ENCODE measurements at places on chromosomes 5 and 9. TPM values are rescaled to one million over a fixed set of nuclear protein-coding genes. Genes with fewer than 3 reads are reported as not detected.

Gene PCDHA10
- 4.6 TPM for total RNA-seq

- H3K27me3 ChIP-seq, result no peaks in the 10 kb centered on the region
- no peaks in the 10 kb centered on the region for H3K4me1 ChIP-seq
- no peaks in the 10 kb centered on the region for H3K36me3 ChIP-seq
- H3K27ac ChIP-seq, result no peak overlapping the region
- no peak overlapping the region for H3K4me3 ChIP-seq
Measured at GRCh38 chr5:58746321-58746720, 163.4 kb downstream of the RAB3C start.

- no peak overlapping the region for H3K27ac ChIP-seq
- H3K4me3 ChIP-seq, result no peak overlapping the region
- H3K27me3 ChIP-seq, result peaks cover 9% of the 10 kb centered on the region
- peaks cover 31% of the 10 kb centered on the region for H3K4me1 ChIP-seq
- no peaks in the 10 kb centered on the region for H3K36me3 ChIP-seq
Measured at GRCh38 chr9:114112778-114113584, 13.9 kb upstream of the KIF12 start.

DNA sequence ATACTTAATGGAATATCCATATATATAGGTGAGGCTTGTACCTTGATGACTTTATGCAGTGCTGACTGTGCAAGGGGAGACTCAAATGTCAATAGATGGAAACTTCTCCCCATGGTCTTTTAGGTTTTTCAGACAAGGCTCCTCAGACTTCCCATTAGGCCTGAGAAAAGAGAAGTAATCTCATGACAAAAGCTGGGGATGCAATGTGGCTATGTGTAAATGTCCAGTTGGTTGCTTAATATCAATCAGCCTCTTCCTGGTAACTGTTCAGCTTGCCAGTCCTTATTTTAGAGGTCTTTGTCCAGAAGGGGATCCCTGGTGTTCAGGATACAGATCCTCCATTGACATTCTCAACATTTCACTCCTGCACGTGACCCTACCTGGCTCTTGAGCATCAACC lies 621.1 kb upstream of the CDH18 start:
- no peak overlapping the region for H3K4me3 ChIP-seq
- DNase-seq, result no peak
- H3K27ac ChIP-seq, result no peak overlapping the region
- no peaks in the 10 kb centered on the region for H3K36me3 ChIP-seq
- no peaks in the 10 kb centered on the region for H3K27me3 ChIP-seq

DNA sequence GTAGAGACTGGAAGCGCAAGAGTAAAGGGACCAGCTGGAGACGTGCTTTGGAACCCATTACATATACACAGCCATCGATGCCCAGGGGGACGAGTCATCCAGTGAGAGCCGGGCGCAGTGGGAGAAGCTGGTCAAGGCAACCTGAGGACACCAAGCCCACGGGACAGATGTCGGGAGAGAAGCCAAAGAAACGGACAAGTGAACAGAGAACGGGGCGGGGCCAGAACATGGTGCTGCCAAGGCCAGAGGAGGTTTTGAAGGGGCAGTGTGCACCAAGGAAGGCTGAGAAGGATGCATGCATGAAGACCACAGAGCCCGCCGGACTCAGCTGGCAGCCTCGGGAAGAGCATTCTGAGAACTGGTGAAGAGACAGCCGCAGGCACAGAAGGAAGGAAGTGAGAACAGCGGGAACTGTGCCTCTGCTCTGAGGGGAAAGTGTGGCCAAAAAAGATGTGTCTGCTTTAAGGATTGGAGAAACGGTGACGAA lies 20.3 kb downstream of the CAMSAP1 start:
- no peak overlapping the region for H3K4me3 ChIP-seq
- DNase-seq, result no peak
- no peak overlapping the region for H3K27ac ChIP-seq
- H3K27me3 ChIP-seq, result no peaks in the 10 kb centered on the region
- peaks cover 28% of the 10 kb centered on the region for H3K36me3 ChIP-seq
- H3K4me1 ChIP-seq, result peaks cover 77% of the 10 kb centered on the region

- H3K36me3 ChIP-seq, result no peaks in the 10 kb centered on the region
- H3K27ac ChIP-seq, result no peak overlapping the region
- DNase-seq, result no peak
Measured at GRCh38 chr5:159609359-159609758, 279.1 kb upstream of the IL12B start.

DNA sequence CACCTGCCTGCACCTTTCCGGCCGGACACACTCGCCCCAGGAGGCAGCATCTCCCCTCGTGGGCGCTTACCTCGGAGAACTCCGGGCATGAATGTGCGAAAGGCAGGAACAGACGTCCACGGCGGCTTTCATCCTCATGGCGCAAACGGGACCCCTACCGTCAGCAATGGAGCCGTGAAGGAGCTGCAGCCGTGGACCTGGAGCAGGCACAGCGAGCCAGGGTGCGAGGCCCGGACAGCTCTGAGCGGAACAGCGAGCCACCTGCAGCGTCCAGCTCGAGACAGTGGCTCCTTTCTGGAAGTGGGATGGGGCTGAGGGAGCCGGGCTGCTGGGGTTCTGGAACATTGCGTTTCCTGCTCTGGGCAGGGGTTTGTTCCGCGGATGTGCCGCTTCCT lies 7.8 kb upstream of the SLC6A19 start:
- H3K4me1 ChIP-seq, result no peaks in the 10 kb centered on the region
- no peak for DNase-seq
- no peak overlapping the region for H3K27ac ChIP-seq
- H3K4me3 ChIP-seq, result no peak overlapping the region
- H3K36me3 ChIP-seq, result no peaks in the 10 kb centered on the region
- H3K27me3 ChIP-seq, result peaks cover 16% of the 10 kb centered on the region
